HT1080 (cell line): ENCODE measurements at places on chromosomes 5 and 9.

GRCh38 chr5:177097016-177097985, 10.6 kb downstream of the FGFR4 start:
- DNase-seq = no peak

GRCh38 chr5:22591461-22591860, 261.7 kb downstream of the CDH12 start:
- DNase-seq = no peak

- no peak for DNase-seq
Observed at GRCh38 chr9:133686642-133687575, 50.7 kb downstream of the DBH start.

GRCh38 chr5:95261437-95262175, 23.3 kb downstream of the MCTP1 start:
- peak; percentile 52 for DNase-seq
